ENCODE measurements at places on chromosomes 4 and X.

DNA sequence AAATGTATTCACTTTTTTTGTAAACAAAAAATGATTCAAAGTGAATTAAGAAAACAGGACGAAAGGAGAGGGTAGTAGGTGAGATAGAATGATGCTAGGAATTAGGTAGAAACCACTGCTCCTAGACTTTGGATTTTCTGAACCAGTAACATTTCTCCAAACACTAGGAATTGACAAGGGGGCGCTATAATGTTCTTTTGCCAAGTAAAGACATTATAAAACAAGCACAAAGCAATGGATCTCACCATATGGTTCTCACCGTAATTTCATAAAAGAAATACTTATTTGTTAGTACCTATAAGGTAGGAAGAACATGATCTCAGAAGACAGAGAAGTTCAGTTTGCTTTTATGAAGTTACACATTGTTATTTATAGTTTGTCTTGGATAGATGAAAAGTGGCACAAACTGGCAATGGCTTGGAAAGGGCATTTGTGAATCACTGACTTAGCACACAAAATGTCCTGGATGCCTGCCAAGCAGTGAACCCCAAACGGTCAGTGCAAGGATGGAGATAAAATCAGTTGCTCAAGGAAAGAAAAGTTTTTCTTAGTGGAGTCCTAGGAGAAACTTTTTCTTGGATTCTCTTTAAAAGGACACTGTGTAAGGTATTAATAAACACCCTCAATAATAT is 8.1 kb upstream of the TBC1D1 start:
- DNase-seq = no peak

- DNase-seq = no peak
Observed at GRCh38 chrX:148588649-148589310, 88.4 kb downstream of the AFF2 start.

- peak; percentile 55 for DNase-seq
Observed at GRCh38 chrX:136250191-136251040, 784 bp downstream of the MAP7D3 start.

- no peak for DNase-seq
Observed at GRCh38 chrX:110006821-110007375, 4.0 kb downstream of the TMEM164 start.

DNA sequence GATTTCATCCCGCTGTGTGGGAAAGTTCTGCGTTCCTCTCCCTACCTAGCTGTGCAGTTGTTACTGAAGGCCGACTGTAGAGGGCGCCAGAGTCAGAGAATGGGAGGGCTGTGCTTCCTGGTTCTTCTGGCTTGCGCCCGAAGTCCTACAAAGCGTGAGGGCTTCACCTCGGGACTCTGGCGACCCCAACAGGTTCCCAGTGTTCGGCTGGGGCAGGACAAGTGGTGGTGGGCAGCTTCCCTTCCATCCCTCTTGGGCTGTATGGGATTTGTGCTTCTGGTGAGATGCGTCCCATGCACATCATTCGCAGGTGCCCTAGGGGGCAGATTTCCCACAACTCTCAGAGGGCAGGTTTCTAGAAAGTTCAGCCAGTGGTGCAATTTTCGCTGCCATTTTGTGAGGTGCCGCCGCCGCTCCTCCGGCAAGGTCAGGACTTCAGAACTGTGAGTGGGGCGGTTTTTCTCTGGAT is 27.3 kb downstream of the CT45A1 start:
- peak; percentile 62 for DNase-seq

DNA sequence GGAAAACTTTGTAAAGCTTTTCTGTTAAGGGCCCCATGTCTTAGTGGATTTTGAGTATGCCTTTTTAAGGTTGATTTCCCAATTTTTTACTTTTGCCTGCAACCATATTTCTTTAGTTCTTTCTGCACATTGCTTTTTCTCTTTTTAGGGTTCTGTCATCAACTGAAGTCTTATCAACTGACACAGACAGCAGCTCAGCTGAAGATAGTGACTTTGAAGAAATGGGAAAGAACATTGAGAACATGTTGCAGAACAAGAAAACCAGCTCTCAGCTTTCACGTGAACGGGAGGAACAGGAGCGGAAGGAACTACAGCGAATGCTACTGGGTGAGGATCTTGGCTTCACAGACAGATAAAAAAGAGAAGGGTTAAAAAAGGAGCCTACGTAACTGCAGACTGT is 27.8 kb downstream of the TAF1 start:
- DNase-seq = no peak

- no peak for DNase-seq
Observed at GRCh38 chrX:65035446-65035770, 59.2 kb upstream of the ZC4H2 start.

DNA sequence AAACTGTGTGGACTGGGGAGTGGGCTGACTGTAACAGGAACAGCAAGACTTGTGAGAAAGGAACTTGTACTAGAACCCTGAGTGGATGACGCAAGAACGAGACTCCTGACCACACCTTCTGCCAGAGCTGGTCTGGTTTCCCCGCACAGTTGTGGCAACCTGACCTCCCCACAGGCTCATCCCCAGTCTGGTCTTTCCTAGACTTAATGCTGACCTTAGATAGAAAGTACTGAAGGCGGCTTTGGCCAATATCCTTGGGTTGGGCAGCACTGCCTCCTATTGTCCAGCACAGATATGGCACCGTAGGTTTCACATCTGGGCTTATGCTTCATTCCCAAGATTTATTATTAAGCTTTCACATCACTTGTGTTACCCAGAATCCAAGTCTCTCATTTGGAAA is 137.8 kb upstream of the FRG1 start:
- no peak for DNase-seq

DNA sequence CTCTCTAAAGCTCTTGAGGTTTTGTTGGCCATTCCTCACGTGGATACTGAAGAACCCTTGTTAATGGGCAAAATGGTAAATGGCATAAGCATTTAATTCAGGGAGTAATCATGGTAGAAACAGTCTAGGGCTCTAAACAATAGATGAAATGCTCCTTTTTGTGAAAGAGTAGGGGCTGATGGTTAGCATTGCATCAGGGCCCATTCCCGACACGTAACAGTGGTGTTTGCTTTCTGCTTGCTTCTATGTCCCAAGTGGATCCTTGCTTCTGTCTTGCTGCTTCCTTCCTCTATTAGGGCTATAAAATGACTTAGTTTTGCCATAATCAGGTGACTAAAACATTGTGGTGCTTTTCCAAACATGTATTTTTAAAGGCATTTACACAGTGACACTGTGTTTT is 230.9 kb upstream of the AFF2 start:
- DNase-seq = no peak

DNA sequence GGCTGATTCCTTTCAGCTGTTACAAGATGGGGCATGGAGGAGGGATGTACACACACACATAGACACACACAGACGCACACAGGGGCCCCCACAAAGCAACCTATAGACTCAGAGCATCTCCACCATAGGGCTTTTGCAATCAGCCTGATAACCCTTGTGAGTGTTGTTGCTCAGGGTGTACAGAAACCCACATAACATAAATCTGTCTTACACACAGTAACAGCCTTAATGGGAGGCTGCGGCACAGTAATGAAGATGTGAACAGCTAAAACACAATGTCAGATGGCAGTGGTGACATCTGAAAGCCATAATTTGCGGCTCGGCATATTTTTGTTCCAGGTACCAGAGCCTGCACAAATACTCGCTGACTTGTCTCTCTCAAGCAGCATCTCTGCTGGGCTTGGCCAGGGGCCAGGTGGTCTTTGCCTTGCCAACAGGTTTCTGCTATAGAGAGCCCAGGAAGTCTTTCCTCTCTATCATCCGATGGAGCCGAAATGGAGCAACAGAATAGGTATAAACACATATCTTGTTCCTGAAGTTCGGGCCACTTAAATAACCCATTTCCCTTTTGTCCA is 357.2 kb upstream of the GATB start:
- no peak for DNase-seq

DNA sequence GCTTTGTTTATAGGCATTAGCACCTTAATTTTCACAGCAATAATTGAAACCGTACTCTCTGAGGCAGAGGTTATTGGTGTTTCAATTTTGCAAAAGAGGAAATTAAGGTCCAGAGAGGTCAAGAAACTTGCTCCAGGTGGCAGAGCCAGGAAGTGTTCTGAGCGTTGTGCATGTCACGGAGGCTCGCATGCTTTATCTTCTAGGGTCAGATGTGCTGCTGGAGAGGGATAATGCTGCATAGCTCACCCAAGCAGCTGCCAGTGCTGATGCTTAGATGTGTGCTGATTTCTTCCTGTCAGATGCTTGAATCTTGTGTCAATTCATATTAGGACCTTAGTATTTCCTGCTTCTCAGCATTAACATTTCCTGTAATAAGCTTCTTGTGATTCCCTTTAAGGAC is 13.0 kb upstream of the FGF5 start:
- DNase-seq = no peak

DNA sequence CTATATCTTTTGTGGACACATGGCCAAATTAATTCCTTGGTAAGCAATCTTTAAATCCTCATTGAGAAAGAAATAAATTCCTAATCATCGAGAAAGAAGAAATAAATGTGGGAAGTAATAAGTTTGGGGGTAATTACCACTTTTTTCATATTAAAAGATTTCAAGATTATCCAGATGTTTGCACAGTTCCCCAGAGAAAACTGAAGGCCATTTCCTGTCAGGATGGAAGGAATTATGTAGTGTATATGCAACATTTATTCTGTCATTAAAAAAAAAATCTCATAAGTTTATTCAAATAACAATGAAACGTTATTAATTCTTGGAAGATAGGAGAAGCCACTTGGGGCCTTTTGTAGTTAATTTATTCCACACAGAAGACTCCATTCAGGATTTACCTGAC is 385.6 kb upstream of the NR3C2 start:
- no peak for DNase-seq

GRCh38 chr4:56218230-56218895 is 168.9 kb downstream of the AASDH start:
- no peak for DNase-seq

DNA sequence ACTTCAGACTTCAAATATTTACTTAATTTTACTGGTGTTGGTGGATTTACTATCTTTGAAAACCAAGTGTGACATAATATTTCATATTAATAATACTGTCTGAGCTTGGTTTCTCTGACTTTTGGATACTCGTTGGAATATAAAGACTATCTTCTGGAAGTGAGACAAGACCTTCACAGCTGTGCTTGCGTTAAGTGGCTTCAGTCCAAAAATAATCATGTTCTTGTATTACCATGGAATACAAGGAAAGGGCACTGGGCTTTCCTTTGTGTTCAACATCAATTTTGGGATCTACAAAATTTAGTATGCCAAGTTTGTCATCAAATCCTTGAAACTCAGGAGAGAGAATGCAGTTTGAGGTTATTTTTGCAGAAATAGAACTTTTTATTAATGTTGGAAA is 712.4 kb upstream of the LCORL start:
- DNase-seq = no peak

GRCh38 chr4:128979934-128980333 is 113.4 kb downstream of the SCLT1 start:
- DNase-seq = no peak

GRCh38 chr4:20313237-20314030 is 61.7 kb downstream of the SLIT2 start:
- DNase-seq = no peak

- DNase-seq = no peak
Observed at GRCh38 chrX:132561483-132561882, 72.6 kb upstream of the MBNL3 start.

GRCh38 chr4:175109933-175110332 is 191.8 kb downstream of the ADAM29 start:
- DNase-seq = no peak

DNA sequence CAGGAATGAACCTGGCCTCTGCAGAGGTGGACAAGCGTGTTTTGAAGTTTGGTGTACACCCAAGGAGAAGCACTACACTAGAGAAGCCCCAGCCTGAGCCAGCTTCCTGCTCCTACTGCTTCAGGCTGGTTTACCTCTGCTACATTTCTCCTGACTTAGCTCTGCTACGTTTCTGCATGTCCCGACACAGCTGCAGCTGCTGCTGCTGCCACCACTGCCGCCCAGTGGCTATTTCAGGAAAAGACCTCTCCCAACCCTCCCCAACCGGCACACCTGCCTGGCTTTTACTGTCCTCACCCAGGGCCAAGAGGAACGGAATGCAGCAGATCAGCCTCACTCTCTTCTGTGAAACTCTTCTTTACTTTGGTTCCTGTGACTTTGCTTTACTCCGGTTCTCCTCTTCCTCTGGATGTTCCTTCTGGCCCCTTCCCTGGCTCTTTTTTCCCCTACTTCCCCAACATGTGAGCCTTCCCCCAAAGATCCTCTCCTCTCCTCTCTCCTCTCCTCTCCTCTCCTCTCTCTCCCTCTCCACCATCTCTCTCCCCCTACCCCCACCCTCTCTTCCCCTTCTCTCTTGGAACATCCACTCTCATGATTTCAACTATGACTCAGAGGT is 3.1 kb upstream of the P2RY4 start:
- peak; percentile 50 for DNase-seq

DNA sequence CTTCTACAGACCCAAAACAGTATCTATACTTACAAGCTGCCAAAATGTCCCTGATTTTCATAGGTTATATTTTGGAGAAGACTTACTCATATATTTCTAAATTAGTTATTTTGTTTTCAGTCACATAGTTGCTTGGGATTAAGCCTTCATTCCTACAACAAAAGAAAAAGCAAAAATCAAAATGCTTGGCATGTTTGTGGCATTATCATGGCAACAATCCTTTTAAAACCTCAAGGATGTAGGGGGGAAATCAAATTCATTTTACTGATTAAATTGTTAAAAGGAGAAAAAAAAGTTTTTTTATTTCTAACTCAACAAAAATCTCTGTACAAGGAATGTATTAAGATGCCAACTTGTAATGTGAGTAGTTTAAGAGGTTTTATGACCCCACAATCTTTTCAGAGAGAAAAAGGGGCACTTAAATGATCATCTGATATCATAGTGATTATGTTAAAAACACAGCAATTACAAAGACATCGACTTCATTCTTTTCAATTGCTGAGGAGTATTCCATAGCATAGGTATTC is 23.5 kb downstream of the TXK start:
- DNase-seq = no peak

- DNase-seq = no peak
Observed at GRCh38 chr4:141654098-141654497, 17.7 kb downstream of the IL15 start.

- no peak for DNase-seq
Observed at GRCh38 chr4:107740950-107741701, 21.1 kb upstream of the PAPSS1 start.

DNA sequence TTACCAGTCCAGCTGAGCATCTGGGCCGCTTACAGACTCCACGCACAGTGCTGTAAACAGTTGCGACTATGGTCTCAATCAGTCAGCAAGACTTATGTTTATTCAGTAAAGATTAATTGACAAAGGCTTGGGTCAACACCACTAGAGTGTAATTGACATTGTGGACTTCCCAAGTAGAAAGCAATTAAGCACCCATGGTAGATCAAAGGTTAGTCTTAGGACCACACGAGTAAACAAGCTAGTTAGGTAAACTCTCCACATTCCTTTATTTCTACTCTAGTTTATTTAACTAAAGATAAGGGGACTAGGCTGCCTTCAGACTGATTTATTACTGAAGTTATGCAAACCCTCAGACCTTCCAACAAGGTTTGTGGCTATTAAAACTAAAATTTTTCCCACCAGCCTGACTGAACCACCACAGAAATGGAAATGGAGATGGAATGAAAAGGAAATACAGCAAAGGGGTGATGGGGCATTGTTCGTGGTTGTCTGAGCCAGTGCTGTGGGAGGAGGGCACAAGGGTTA is 44.2 kb downstream of the MTHFD2L start:
- no peak for DNase-seq

- DNase-seq = no peak
Observed at GRCh38 chr4:143127621-143128020, 57.1 kb upstream of the USP38 start.
